Placental epithelial cell (primary cell): ENCODE measurements at places on chromosomes 6 and 20. TPM values are rescaled to one million over a fixed set of nuclear protein-coding genes. Genes with fewer than 3 reads are reported as not detected.

Gene MSH5
- 7.9 and 8.6 TPM in 2 replicates for total RNA-seq

Gene DDX43
- total RNA-seq: 1.6 and 2.7 TPM in 2 replicates

Gene MICA
- total RNA-seq: 28.3 and 31.0 TPM in 2 replicates

Gene FKBP1C
- 1.2 and 2.0 TPM in 2 replicates for total RNA-seq

Gene GSTA4
- 26.5 and 51.0 TPM in 2 replicates for total RNA-seq

Gene TSBP1
- not detected in 2 replicates for total RNA-seq

Gene THEMIS
- total RNA-seq: 0.11 TPM in 1 of 2 replicates, not detected in the other
